ENCODE measurements at places on chromosomes 4 and X.

- DNase-seq, result no peak
These were observed 158.1 kb upstream of the TENM3 start for GRCh38 chr4:182085051-182085480.

DNA sequence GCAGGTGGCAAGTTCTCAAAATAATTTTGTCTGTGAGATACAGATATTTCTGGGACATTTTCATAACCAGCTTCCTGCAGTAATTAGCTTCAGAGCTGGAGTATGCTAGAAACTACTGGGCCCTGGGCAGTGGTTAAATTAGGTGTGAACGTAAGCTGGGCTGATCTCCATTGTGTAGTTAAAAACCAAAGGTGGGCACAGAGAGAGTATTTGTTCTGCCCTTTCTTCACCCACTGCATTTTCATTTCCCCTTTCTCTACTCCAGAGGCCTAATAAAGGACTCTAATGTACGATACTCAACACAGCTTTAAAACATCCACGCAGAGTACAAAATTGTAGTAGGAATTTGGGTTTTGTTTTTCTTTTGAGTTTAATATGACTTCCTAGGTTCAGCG, 252.7 kb downstream of the SPRY1 start:
- no peak for DNase-seq

DNA sequence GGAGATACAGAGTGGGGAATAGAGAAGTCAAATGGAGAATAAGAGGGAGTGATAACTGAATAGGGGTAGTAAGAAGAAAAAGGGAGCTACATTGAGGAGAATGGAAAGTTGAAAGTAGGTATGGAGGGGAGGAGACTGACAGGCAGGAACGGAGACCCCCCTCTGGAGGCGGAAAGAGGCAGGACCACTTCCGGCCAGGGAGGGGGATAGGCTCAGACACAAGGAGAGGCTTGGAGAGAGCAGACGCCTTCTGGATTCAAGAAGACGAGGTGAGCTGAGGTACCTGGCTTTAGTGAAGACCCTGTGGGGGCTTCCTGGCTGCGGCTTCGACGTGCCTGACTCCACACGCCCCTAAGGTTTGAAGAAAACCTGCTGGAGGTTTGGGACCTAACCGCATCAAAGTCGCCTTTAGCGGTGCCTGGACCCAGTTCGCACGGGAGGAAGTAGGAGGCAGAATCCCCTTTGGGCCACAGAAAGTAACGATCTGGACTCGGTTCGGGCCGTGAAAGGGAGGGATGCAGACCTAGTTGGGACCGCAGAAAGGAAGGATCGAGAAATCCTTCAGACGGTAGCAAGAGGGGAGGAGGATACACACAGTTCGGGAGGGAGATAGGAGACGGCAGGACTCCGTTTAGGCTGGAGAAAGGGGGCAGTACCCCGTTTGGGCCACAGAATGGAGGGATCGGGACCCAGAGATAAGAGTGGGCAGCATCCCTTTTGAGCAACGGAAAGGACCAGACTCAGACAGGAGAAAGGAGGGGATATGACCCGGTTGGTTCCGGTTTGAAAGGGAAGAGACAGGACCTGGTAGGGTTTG, at the start of gene TRO:
Gene TRO, plus strand, starts transcription at position 215 of the 817 bp plus-strand sequence. CDS start 1,423 bp downstream, outside the sequence.
- DNase-seq, result no peak

- DNase-seq, result no peak
These were observed 148.9 kb upstream of the CPEB2 start for GRCh38 chr4:14853176-14853943.

DNA sequence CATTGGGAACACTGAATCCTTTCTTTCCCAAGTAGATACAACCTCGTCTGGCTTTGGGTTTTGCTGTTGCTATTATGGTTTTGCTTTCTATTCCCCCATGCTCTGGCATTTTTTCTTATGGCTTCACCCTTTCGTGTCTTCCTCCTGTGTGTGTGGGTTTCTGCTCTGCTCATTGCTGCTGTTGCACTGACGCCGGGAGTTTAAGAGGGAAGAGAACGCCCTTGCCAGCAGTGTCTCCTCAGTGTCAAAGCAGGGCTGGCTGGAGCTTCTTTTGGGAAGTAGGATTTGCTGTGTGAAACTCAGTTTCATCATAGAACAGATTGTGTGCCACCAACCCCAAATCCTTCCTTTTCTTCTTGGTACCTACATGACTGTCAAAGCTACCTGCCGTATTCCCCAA, 63.7 kb downstream of the CLDN22 start:
- no peak for DNase-seq

- no peak for DNase-seq
These were observed 30.7 kb downstream of the PNMA6E start for GRCh38 chrX:153370293-153371055.

- no peak for DNase-seq
These were observed 12.6 kb downstream of the SHOX start for GRCh38 chrX:643241-643595.

DNA sequence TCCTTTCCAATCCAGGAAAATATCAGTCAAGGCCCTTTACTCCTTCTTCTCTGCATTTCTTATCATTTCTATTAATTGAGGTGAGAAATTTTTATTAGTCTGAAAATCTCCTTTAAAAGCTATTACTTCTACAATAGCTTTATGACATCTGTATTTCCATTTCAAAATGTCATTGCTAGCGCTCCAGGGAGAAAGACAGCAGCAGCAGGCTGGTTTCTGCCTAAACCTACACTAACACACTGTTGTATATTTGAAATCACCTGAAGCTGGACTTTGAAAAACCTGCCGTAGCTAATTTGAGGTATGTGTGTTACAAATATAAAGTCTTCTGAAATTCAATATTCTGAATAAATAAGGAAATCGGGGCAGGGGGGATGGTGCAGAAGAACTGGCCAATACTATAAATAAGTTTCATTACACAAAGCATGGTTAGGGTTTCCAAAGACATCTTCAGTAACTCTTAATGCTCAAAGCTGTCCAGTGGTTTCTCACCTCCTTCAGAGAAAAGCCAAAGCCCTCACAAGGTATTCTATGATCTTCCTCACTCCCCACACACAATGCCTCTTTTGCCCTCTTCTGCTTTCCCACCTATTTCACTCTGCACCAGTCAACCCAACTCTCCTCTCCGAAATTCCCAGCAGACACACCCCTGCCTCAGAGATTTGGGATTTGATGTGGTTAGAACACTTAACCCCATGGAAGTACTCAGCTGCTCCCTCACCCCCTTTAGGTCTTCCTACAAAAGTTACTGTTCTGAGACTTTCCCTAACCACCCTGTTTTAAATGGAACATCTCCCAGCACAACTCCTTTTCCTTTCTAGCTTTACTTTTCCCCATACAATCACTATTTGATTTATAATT, 122.7 kb downstream of the PPP3CA start:
- no peak for DNase-seq

DNA sequence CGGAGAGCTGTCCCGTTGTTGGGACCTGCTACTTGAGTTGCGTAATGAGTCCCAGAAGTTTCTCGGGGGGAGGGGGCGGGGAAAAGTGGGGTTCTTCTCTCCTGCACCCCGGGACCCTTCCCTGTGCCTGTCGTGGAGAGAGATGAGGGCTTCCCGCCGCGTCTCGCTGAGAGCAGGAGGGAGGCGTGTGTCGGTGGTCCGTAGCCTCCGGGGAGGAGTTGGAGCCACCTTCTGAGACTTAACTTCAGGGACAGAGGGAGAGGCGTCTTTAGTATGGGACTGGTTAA, 698 bp downstream of the AFF1 start:
- no peak for DNase-seq
